AG04449 (cell line): ENCODE measurements at places on chromosomes 6 and 20.

DNA sequence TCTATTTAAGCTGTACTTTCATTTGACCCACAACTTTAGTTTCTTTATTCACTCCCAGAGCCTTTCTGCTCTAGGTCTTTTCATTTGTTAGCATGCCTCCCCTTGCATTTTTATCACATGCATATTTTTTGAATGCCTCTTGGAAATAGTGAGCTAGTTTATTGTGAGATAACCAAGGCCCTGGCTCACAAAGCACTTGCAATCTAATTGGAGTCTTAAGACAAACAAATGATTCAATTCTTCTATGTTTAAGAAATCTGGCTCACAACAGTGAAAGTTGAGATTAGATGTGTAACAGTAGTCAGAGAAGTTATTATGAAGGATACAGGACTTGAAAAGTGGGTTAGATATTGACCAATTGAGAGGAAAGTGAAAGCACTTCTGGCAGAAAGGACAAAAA lies 173.4 kb downstream of the MOXD1 start:
- peak; percentile 78 for DNase-seq

GRCh38 chr20:10371467-10371866 lies 62.6 kb downstream of the MKKS start:
- DNase-seq = no peak

- DNase-seq = peak; percentile 31
Measured at GRCh38 chr6:81575442-81575841, 177.0 kb downstream of the TENT5A start.

DNA sequence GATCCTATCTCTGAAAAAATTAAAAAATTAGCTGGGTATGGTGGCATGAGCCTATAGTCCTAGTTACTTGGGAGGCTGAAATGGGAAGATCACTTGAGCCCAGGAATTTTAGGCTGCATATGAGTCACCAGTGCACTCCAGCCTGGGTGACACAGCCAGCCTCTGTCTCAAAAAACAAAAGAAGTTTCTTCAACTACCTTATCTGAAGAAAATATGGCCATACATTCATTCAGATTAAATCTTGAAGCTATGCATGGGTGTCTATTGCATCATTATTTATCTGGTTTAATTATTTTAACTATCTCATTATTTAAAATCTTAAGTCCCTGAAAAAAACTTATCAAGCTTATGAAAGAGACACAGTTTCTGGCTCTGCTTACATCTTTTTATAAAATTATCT lies 204.1 kb downstream of the SIM1 start:
- DNase-seq = no peak

DNA sequence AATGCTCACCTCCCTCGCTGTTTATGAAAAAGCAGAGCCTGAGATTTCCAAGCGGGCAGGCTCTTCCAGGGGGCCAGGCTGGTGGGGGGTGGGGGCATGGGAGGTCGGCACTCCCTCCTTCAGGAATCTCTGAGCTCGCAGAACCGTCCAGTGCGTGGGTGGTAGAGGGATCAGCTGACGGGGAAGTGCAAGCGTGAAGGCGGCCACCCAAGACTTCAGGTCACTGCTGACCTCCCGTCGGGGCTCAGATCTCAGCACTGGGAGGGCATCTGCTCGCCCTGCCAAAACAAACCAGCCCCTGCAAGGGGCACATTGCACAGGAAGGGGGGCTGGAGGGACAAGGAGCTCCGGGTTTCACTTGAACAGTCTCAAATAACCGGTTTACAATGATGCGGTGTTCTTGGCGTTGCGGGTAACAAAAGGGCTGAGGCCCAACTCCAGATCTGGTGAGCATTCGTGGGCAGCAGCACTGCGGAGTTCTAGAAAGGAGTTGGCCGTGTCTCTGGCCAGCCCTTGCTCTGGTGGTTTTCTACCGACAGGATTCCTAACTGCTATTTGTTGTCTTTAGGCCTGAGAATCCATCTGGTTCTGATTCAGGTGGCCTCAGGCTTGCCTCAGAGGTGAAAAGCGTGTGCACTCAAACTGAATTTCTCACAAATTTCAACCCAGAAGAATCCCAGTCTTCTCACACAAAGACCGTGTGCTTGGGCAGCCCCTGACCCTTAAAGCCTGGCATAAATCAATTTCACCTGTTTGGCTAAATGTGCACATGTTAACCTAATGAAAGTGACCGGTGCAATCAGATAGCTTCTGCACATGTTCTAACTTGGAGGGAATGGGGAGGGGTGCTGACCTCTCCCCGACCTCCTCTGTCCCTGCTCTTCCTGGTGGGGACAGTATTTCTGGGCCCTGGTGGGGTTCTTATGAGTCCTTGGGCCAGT lies 191.6 kb downstream of the MYLK4 start:
- DNase-seq = no peak

DNA sequence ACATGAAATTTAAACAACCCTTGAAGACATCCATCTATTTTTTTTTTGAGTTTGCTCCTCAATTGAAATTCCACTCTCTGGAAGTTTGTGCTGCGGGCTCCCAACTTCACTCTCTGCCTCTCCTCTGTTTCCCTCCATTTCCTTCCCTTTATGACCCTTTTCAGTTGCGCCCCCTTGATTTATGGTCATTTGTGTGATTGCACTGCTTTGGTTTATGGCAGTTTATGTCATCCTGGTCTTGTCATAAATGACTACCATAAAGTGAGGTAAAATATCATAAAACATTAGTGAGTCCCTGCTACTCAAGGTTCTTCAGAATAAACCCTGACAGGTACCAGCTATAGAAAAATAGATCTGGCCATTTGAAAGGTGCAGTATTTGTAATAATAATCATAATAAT lies 348.3 kb upstream of the ZFP64 start:
- no peak for DNase-seq

- no peak for DNase-seq
Measured at GRCh38 chr6:4281341-4282293, 146.2 kb upstream of the ECI2 start.

- no peak for DNase-seq
Measured at GRCh38 chr6:24355393-24355792, 2.5 kb downstream of the DCDC2 start.

DNA sequence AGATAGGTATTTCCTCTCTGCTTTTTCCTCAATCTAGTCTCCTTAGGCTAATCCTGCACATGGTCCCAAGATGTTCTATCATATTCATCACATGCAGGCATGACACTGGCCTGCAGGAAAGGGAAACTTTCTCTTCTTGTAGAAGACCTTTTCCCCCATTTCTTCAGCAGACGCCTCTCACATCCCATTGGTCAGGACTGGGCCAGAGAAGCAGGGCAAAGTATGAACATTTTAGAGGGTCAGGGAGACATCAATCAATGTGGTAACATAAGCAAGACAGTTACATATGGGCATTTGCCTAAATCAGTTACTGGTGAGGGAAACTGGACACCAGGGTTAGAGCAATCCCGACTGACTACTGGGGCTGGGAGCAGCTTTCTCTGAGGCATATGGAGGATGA lies 90.1 kb downstream of the CRYBG1 start:
- no peak for DNase-seq

GRCh38 chr20:38267296-38267695 lies 6.8 kb upstream of the KIAA1755 start:
- DNase-seq = no peak

GRCh38 chr6:168274037-168274952 lies 45.3 kb downstream of the DACT2 start:
- no peak for DNase-seq

DNA sequence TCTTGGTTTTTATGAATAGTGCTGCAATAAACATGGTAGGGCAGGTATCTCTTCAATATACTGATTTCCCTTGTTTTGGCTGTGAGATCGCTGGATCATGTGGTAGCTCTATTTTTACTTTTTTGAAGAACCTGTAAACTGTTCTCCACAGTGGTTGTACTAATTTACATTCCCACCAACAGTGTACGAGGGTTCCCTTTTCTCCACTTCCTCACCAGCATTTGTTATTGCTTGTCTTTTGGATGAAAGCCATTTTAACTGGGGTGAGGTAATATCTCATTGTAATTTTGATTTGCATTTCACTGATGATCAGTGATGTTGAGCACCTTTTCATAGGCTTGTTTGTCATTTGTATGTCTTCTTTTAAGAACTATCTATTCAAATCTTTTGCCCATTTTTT lies 8.0 kb upstream of the ARG1 start:
- DNase-seq = no peak

- no peak for DNase-seq
Measured at GRCh38 chr6:15642276-15642675, 20.6 kb downstream of the DTNBP1 start.

- DNase-seq = no peak
Measured at GRCh38 chr6:74976701-74977100, 229.2 kb downstream of the COL12A1 start.

DNA sequence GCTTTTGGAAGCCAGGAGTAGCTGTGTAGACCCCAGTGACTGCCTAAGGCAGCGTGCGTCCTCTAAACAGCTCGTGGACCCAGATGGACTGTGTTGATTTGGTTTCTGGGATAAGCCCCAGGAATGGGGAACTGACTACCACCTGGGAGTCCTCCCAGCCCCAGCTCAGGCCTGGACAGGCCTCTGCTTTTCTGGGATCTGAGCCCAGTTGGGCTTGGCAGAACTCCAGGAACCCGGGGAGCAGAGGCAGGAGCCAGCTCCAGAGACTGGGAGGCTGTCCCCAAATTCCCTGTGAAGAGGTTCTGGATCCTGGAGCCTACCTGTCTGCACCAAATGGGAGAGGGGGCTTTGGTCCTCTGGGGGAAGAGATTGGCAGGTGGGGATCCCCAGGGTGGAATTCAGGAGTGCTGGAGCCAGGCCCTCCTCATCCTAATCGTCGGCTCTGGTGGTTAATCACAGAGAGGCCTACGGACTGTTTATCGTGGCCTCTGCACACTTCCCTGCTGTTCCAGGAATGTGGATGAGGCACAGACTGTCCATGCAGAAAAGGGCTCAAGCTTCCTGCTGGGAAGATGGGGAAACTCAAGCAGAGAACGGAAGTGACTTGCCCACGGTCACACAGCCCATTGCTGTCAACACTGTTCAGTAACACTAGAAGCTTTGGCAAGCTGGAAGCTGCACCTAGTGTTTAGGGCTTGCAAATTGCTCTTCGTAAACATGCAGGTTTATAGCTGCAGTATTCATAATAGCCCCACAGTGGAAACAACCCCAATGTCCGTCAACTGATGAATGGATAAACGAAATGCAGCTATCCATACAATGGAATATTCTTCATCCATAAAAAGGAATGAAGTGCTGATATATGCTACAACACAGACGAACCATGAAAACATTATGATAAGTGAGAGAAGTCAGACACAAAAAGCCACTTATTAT lies 100.6 kb downstream of the KCNB1 start:
- no peak for DNase-seq

- DNase-seq = no peak
Measured at GRCh38 chr6:35311390-35312075, 13.9 kb downstream of the DEF6 start.

GRCh38 chr6:158043008-158043407 lies 61.3 kb downstream of the SYNJ2 start:
- no peak for DNase-seq

DNA sequence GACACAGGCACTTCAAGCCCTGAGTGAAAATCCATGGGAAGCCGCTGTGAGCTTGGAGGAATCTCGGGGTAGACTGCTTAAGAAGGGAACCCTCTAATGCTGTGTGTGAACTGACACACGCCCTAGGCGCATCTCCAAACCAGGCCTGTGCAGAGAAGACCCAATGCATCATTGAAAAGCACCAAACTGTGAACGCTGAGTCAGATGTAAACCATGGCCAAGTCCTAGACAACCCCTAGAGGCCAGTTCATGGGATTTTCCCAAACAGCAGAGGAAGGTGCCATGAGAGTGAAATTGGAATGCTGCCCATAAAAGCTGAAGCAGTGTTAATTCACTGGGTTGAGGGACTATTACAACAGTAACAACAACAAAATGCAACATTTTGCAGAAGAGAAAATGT lies 296.5 kb downstream of the SMOC2 start:
- DNase-seq = no peak

- DNase-seq = no peak
Measured at GRCh38 chr6:125869427-125869826, 78.7 kb downstream of the NCOA7 start.

- no peak for DNase-seq
Measured at GRCh38 chr6:139250296-139251044, 41.3 kb downstream of the TXLNB start.

DNA sequence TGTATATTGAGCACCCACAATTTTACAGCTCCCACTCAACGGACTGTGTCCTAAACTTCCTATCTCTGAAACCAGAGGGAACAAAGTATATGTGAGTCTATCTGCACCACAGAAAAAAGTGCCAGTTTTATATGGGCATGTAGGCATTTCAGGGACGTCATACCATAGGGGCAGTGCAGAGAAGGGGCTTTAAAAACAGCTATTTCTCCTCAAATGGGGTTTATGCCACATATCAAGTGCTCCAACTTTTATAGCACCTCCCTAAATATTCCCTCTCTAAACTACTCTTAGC lies 28.9 kb upstream of the ASF1A start:
- DNase-seq = no peak

- DNase-seq = peak; percentile 59
Measured at GRCh38 chr20:61588411-61589385, 336.6 kb downstream of the CDH4 start.

DNA sequence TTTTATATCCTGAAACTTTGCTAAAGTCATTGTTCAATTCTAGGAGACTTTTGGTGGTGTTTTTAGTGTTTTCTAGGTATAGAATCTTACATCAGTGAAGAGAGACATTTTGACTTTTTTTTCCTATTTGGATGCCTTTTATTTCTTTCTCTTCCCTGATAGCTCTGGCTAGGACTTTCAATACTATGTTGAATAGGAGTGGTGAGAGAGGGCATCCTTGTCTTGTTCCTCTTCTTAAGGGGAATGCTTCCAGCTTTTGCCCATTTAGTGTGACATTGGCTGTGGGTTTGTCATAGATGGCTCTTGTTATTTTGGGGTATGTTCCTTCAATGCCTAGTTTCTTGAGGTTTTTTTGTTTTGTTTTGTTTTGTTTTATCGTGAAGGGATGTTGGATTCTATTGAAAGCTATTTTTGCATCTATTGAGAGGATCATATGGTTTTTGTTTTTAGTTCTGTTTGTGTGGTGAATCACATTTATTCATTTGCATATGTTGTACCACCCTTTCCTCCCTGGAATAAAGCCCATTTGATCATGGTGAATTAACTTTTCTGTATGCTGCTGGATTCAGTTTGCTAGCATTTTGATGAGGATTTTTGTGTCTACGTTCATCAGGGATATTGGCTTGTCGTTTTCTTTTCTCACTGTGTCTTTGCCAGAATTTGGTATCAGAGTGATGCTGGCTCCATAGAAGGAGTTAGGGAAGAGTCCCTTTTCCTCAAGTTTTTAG lies 540.1 kb upstream of the FLRT3 start:
- DNase-seq = no peak
